ENCODE measurements at places on chromosomes 3 and 15.
A peak's percentile ranks its signal among the peaks of the same experiment; 100 is the strongest.

- no peak for DNase-seq
Observed at GRCh38 chr3:420584-420983, 224.0 kb downstream of the CHL1 start.

DNA sequence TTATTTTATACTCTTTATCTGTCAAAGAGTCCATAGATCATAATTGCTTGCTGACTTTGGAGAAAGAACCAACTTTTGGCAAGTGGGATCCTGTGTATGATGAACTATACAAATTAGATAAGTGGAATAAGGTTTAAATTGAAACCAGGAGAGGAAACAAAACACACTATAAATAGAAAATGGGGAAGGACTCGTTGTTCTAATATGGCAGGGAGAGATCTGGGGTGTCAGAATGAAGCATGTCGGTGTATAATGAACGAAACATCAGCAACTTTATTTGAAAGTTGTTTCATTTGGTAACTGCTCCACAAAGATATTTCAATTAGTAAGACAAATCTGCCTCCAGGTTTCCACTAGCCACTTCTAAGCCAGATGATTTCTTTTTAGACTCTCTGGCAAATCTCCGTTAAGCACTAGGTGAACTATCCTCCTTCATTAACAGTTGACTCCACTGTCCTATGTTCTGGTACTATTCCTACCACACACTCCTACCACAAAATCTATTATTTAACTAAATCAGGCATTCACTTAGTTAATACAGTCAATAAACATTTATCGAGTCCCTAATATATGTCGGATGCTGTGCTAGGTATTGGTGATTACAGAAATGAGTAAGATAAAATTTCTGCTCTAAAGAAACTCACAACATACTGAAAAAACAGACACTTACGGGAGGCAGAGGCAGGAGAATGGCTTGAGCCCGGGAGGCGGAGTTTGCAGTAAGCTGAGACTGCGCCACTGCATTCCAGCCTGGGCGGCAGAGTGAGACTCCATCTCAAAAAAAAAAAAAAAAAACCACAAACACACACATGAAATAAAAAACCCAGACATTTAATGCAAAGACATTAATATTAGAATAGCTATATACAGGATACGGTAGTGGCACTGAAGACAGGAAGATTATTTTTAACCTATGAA lies 20.1 kb downstream of the SLC15A2 start:
- DNase-seq, result no peak

DNA sequence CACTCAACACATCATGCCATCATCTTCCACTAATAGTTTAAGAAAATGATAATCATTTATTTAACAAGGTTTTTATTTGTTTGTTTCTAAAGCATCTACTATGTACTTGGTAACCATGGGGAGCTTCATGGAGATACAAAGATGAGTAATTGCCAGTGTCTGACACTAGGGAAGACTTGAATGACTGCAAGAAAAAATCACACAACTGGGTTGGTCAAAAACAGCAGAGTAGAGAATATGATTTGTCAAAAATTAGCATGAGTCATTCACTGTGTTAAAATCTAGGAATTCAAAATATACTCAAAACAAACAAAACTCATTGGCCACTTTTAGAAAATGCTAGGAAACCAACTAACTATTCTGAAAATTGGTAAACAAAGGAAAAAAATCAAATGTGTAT lies 6.3 kb downstream of the BNC1 start:
- DNase-seq, result no peak

- DNase-seq, result no peak
Observed at GRCh38 chr3:183131735-183132134, 30.8 kb downstream of the LAMP3 start.

GRCh38 chr3:17195192-17195611 lies 310.4 kb downstream of the PLCL2 start:
- DNase-seq, result peak; percentile 15

- DNase-seq, result no peak
Observed at GRCh38 chr3:49813497-49814174, at the start of gene UBA7. Gene UBA7 (minus strand): TSS chr3:49813953. CDS start chr3:49813787, 166 bp downstream.

DNA sequence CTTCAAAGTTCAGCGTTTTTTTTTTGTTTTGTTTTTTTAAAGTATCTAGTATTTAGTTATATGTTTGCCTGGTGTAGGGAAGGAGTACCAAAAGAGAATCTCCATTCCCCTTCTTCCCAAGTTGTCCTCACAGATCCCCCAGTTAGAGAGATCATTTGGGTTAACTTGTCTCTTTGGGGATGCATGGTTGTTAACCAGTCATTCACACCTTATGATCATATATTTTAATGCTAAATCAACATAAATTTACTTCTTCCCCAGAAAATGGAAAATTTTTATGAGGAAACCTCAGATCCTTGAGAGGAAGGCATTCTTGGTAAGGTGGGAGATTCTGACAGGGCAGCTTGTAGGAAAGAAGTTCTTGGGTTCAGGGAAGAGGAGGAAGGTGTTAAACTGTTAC lies 1.5 kb upstream of the MGA start:
- DNase-seq, result no peak

DNA sequence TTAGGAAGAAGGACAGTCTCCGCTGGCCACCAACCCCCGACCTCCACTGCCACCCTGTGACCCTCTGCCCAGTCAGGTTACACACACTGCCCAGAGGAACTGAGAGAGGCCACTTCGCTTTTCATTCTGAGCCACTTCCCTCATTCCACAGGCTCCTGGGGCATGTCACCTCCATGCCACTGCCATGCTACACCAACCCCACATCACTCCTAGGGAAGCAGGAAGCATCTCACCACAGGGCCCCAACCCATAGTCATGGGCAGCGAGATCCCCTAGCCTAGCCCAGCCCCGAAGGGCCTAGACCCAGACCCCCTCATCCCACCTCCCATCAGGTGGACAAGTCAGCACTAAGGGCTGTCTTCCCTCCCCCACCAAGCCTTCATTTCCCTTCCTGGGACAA lies 1.4 kb downstream of the PLCB2 start:
- no peak for DNase-seq

DNA sequence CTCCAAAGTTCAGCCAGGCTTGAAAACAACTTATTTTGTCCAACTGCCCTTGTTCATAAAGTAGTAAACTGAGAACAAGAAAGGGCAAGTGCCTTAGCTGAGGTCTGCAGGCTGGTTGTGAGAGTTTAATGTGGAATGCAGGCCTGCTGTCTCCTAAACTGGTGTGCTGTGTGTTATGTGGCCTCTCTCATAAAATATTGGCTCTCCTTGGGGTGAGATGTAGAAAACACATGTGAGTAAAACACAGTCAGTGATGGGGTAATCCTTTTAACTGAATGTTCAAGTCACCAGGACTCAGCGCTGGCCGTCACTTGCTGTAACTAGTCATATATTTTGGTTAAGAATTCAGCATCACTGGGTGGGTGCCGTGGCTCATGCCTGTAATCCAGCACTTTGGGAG lies 7.1 kb upstream of the ST6GAL1 start:
- DNase-seq, result no peak

DNA sequence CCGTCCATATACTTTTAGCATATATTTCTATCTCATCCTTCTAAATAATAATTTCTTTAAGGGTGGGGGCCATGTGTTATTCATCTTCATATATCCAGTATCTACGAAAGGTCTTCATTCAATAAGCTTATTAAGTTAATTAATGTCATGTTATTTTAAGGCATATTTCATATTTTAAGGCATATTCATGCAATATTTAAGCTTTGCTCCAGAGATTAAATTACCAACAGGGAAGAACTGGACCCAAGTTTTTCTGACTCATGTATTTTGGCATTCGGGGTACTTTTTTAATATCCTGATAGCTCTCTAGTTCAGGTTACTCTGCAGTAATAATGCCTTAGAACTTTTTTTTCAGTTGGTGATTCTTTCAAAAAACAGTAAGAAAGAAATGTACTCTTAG lies 27.4 kb downstream of the PHC3 start:
- no peak for DNase-seq

GRCh38 chr3:46811615-46812236 lies 51.5 kb downstream of the MYL3 start:
- no peak for DNase-seq

GRCh38 chr3:26807272-26807671 lies 184.7 kb downstream of the LRRC3B start:
- no peak for DNase-seq

- no peak for DNase-seq
Observed at GRCh38 chr3:41053220-41053619, 146.1 kb upstream of the CTNNB1 start.

GRCh38 chr3:191959876-191960413 lies 499.0 kb downstream of the PYDC2 start:
- DNase-seq, result no peak

DNA sequence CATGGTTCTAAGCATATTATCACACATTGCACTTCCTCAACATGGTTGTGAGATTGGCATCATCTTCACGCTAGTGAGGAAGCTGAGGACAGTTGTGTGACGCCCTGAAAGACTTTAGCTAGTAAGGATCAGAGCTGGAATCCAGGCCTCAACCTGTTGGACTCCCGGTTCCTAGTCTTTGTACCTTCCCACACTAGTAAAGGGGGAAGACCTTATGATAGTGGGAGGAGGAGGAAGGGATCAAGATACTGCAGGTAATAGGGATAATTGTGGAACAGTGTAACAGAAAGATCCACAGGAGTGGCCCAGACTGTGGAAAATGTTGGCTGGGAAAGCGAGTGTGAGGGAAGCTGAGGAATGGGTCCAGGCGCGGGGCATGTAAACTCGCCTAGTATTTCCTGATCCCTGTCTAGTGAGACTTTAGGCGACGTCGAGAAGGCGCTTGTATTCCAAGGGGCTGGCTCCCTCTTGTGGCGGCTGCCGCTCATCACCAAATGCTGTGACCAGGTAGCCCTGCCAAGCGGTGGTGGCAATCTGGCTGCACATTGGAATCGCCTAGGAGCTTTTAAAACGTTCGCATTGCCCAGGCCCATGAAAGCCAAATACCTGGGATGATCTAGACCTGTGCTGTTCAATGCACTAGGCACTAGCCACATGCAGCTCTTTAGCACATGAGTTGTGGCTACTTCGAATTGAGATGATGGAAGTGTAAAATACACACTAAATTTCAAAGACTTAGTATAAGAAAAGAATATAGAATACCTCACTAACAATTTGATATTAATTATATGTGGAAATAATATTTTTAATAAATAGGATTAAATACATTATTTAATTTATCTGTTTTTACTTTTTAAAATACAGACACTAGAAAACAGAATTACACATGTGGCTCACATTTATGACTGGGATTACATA lies 38.8 kb upstream of the CLDN18 start:
- DNase-seq, result peak; percentile 63

DNA sequence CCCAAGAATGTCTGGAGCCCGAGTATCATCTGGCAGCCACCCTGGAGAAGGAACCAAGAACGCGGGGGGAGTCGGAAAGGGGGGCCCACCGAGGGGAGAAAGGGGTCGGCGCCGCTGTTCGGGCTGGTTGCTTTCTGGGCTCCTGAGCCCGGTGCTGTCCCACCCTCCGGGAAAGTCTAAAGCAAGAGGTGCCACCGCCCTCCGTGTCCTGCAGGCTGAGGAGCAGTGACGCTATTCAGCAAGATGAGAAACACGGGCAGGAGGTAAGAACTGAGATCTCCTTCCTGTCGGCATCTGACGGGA lies 234.8 kb downstream of the XXYLT1 start:
- no peak for DNase-seq

DNA sequence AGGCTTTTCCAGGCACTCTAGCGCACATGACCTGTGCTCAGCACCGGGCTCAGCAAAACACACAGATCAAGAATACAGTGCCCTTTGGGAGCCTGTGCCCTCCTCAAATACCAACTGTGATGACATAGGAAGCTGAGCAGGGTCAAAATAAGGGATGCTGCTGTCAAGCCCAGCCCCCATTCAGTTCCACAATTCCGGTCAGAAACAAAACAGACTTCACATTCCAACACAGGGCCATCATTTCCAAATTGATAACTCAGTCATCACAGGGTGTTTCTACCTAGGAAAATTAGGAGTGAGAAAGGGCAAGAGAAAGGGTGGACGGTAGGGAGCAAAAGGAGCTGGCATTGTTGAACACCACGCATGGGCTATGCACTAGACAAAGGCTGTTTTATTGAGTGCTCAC lies 158.4 kb upstream of the CCDC54 start:
- no peak for DNase-seq

- DNase-seq, result no peak
Observed at GRCh38 chr15:100968050-100968966, 49.2 kb downstream of the LRRK1 start.

GRCh38 chr3:194773771-194774455 lies 88.2 kb downstream of the FAM43A start:
- DNase-seq, result no peak

DNA sequence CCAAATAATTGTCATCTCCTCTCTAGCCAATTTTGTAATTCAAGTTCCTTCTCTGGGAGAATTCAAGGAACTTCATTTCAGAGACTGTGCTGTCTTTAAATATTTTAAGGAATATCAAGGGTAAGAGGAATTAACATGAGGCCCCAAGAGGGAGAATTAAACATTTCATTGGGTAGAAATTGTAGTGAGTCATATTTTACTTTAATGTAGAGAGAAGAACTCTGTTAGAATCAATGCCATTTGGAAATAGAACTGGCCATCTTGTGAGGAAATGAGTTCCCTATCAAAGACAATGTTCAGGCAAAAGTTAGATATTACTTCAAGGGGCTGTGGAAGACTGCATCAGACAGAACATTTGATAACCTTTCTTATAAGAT lies 43.5 kb upstream of the TP63 start:
- no peak for DNase-seq

DNA sequence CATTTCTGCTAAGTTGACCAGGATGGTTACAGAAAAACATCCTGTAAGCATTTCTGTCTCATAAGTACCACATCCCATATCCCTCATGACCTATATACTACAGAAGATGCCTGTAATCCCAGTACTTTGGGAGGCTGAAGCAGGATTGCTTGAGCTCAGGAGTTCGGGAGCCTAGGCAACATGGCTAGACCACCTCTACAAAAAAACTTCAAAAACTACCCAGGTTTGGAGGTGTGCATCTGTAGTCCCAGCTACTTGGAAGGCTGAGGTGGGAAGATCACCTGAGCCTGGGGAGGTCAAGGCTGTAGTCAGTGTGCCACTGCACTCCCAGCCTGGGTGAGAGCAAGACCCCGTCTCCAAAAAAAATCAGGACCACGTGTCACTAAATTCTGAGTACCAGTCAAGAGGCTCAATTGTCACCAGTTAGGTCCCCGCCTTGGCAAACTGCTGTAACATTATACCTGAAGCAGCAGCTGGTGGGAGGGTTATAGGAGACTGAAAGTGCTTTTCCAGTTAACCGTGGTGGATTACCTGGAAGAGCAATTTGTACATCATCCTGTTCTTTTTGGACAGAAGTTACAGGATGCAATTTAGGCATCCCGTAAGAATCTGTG lies 6.2 kb downstream of the RPL32 start:
- no peak for DNase-seq

DNA sequence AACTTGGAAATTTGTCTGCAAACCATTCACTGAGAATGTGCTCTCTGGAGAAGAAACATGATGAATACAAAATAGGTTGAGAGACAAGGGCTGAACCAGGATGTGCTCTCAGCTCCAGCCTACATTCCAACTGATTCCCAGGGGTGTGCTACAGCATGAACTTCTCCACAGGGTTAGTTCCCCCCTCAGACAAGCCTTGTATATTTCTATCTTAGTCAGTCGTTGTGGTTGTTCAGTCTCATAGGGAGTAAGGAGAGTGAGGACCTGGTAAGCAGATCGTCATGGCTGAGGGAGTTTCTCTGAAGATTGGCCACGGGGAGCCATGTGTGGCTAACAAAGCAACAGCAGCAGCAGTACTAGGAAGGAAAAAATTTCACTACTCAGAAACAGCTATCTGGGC lies 919.7 kb upstream of the CADM2 start:
- DNase-seq, result no peak

- DNase-seq, result no peak
Observed at GRCh38 chr15:45869034-45869668, 234.3 kb downstream of the SQOR start.

- DNase-seq, result no peak
Observed at GRCh38 chr3:4306091-4306490, 2.9 kb downstream of the SETMAR start.

GRCh38 chr15:59399465-59400102 lies 26.9 kb upstream of the MYO1E start:
- no peak for DNase-seq
